ENCODE measurements at places on chromosomes 1 and 21.

GRCh38 chr1:54305906-54306514, 100.2 kb downstream of the SSBP3 start:
- no peak for DNase-seq

DNA sequence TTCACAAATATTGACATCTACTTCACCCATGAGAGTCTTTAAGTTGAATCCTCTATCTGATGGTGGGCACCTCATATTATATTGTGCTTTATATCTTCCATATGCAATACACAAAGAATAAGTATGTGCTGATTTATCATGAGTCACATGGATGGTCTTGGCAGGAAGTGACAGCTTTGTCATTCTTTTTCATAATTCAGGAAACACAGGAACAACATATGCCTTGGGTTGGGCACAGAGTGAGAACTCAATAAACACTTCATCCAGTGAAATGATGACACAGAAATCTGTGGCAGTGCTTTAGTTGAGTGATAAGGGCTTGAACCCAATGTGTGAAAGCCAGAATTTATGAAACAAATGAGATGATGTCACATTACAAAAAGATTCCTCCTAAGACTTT, 41.2 kb downstream of the GADD45A start:
- DNase-seq, result no peak

DNA sequence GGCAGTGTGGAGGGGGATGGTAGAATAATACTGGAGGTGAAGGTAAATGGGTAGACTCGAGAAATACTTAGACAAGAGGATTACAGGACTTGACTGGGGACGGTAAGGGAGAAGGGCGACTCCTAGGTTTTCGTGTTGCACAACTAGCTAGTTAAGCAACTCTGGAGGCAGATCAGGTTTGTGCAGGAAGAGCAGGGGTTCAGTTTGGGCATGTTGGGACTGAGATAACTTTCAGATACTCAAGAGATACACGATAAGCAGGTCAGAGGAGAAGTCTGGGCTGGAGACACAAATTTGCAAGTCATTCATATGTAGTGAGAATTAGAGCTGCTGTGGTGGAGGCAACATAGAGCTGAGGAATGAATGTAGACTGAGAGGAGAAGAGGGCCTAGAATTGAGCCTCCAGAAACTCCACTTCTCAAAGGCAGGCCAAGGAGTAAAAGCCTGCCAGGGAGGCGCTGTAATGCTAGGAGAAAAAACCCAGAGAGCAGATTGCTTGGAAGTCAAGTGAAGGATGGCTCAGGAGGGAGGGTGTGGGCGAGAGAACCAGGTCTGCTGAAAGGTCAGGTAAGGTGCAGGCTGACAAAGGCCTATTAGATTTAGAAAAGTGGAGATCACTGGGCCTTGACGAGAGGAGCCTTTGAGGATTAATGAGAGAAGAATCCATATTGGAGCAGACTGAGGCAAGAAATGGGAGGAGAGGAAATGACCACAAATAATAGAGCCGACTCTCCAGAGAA, 20.8 kb downstream of the MAB21L3 start:
- DNase-seq, result no peak

DNA sequence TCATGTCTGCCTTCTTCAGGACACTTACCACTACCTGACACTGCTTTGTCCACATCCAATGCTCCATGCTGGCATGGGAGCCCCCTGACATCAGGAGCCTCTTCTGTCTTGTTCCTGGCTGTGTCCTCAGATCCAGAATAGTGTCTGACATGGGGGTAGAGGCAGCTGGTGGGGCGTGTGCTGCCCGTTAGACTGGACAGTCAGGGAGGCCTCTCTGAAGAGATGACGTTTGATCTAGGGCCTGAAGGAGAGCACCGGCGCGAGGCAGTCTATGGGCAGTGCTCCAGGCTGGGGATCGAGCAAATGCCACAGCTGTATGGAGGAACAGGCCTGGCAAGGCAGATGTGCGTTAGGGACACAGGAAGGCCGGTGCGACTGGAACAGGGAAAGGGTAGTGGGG, 16.6 kb downstream of the SLC9A1 start:
- DNase-seq, result no peak

- DNase-seq, result no peak
These were observed 94.2 kb downstream of the PAX7 start for GRCh38 chr1:18724801-18725200.

- no peak for DNase-seq
These were observed 61.2 kb downstream of the TP53BP2 start for GRCh38 chr1:223784541-223784940.

DNA sequence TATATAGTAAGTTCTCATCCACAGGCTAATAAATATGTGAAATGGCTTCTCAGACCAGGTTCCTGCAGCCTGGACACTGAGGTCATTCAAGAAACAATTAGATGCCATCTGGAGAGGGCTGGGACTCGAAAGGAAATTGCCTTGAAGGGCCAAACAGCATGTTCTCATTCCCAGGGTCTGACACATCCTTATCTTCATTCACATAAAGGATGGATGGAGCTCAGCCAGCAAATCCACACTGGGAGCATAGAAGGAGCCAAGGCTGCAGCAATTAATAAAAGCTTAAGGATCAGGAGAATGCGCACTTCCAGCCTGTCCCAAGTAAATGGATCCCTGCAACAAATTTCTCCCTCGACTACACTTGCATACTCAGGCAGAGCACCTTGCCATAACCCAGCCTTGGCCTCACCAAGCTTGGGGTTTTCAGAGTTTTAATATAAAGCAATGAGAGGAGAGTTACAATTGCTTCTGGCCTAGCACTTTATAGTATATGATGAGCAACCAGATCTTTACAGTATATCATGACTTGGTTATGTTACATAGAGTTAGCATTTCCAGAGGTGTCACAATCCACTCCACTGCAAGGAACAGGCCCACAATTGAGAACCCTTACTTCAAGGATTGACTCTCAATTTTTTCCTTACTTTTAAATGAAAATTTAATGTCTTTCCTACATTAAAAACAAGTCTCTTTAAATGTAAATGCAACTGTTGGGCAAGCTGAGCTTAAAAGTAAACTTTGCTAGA, 55.9 kb downstream of the BCAR3 start:
- DNase-seq, result no peak

- DNase-seq, result no peak
These were observed 45.3 kb downstream of the PDE9A start for GRCh38 chr21:42698733-42699132.

DNA sequence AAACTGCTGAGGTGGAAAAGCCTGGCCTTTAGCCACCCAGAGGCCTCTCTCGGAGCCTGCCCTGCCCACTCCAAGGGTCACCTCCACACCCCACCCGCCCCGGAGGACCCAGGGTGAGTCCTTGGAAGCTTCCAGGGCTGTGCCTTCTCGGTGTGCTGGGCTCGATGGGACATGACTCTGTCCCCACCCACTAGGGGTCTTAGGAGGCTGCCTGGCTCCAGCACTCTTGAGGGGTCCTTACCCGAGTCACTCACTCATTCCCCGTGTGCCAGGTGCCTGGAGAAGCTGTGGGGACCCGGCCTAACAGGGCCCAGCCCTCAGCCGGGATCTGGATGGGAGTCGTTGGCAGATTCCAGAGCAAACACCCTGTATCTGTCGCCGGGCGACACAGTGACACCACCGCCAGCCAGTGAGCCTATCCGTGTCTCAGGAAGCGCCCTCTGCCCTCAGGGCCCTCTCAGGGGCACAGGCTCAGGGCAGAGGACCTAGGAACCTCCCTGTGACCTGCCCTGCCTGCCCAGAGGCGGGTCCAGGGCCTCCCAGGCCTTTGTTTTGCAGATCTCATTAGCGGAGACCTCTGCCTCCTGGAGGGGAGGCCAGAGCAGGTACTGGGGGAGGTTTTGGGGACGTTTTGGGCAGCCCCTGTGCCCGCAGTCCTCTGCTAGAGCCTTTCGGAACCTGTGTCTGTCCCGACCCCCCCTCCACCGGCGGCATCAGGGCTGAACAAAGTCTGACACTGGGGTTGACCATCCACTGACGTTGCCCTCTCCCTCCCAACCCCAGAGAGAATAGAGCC, 3.1 kb upstream of the PRKCZ start:
- DNase-seq, result no peak

DNA sequence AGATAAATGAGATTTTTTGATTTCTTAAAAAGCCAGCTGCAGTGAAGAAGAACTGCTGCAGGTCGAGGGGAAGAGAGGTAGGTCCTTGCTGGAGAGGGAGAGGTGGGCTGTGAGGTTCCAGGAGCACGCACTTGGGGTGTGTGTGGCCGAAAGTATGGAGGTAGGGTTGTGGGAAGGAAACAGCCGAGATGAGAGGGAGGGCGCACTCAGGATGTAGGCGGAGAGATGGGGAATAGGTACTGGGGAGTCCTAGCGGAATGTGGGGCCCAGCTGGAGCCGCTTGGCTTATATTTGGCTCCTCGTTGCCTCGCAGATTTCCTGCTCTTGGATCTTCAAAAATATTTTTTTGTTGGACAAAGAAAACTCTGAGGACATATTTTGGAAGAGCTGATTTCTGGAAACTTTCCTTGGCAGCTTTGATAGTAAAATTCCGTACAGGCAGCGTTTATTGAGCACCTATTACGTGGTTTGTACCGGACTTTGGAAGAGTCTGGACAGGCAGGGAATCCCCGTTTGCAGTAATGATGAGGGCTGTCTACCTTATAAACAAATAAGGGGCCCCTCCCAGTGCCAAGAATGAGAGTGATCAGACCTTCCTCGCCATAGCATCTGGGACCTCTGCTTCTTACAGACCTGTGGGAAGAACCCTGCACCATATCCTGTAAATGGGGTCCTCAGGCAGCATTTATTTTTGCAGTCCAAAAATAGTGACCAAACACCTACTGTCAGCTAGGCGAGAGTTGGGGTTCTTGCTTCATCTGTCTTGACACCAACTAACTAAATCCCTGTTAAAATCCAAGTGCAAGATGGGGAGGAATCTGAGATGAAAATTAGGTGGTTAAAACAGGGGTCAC, 1.5 kb downstream of the LRRC8D start:
- no peak for DNase-seq

GRCh38 chr1:168427051-168427450, 116.7 kb downstream of the XCL2 start:
- DNase-seq, result no peak
